NCI-H774 (cell line): ENCODE measurements at places on chromosomes 3 and 15.

DNA sequence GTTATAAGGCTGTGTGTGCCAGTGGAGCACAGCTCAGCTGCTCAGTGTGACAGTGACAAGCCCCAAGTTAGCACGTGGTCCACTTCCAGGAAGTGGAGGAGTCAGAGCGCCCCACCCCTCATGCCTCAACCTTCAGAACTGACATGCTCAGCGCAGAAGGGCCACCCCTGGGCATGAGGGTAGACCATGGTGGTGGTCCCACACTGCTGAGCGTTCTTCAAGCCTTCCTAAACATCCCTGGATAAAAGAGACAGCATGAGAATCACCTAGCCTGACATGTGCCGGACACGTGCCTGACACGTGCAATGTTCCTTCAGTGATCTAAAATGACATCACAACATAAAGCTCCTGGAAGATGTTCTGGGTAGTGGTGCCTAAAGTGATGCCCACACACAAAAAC lies 16.8 kb downstream of the ATP10A start:
- DNase-seq: no peak

- no peak for DNase-seq
These were observed 29.5 kb downstream of the CCDC12 start for GRCh38 chr3:46946856-46947545.

GRCh38 chr3:55876560-55876959 lies 389.5 kb upstream of the WNT5A start:
- no peak for DNase-seq

DNA sequence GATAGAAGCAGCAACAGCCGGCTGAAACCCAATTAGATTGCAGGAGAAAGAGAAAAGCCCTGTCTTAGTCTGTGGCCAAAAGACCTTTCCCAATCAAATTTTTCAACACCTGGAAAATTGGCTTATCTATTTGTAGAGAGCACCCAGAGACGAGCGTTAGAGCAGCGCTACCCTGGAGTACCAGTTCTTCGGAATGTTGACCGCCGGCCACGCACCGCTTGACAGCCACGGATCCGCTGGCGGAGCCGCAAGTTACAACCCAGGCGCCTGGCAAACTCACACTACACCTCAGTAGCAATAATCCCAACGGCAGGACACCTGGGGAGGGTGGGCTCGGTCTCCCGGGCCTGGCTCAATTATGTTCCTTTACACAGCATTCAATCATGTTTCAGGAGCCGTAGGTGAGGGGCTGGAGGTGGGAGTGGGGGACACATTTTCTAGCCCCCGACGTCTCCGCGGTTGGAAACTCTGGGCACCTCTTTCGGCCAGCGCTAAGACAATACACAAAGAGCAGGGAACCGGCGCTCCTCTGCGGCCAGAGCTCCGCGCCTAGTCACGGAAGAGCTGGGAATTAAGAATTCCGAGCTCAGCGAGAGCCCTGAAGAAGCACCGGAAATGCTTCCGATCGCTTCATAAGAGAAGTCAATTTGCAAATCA lies 1.2 kb downstream of the MB21D2 start:
- no peak for DNase-seq

DNA sequence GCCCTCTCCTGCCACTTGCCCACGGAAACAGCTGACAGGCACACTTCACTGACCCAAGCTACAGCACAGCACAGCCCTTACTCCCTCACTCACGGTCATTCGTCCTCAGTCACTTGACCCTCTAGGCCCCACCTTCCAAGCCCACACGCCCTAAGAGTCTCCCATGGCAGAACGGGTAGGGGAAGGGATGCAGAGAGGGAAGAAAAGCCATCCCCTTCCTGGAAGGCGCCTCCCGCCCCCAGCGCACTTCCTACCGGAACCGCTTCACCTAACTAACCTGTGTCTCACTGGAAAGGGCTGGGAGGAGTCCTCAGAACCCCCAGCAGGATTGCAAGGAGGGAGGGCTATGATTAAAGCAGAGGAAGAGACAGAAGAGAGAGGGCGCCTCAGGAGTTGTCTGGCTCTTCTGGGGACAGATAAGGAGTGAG lies 22.9 kb downstream of the EPHB3 start:
- no peak for DNase-seq

GRCh38 chr3:73399106-73399505 lies 225.6 kb downstream of the PDZRN3 start:
- no peak for DNase-seq

DNA sequence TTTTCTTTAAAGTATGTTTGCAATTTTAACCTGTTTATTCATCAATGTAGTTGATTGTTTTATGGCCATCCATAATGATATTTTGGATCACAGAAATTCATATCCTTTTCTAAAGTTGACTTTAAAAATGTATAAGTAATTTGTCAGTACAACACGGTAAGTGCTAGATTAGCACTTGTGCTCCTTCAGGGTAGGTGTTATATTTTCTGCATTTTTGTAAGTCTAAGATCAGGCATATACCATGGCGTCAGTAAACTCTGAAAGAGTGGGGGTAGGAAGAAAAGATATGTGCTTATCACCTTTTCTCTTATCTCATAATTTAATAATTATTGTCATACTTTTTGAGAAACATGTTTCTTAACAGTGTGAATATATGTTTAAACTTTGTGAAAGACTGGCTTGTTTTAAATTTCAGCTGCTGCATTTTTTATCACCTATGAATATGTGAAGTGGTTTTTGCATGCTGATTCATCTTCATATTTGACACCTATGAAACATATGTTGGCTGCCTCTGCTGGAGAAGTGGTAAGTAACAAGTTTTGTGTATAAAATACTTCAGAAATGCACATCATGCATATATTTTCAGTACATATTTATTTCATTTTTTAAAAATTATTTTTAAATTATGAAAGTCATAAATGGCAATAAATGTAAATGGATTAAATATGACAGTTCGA lies 22.1 kb downstream of the SLC25A26 start:
- DNase-seq: no peak

- DNase-seq: no peak
These were observed 11.0 kb downstream of the TRAT1 start for GRCh38 chr3:108833611-108834010.

GRCh38 chr15:100383302-100384107 lies 41.7 kb upstream of the ADAMTS17 start:
- peak; percentile 57 for DNase-seq

DNA sequence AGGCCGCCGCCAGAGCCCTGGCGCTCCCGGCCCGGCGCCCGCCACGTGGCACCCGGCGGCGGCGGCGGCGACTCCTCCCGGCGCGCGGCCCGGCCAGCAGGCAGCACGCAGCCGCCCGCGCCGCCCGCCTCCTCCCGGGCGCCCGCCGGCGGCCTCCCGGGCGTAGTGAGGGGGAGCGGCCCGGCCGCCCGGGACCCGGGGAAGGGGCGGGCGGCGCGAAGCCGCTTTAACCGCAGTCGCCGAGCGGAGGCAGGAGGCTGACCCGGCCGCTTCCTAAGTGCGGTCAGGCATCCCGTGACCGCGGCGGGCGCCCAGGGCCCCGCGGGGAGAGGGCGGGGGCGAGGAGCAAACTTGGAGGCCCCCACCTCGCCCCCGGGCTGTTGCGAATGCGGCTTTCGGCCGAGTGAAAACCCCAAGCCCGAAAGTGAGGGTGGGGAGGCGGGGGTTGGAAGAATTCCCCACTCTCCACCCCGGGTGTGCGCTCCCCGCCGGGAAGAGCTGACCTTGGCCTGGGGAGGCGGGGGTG lies 1.7 kb upstream of the HES1 start:
- DNase-seq: no peak

GRCh38 chr3:29430558-29430971 lies 149.7 kb downstream of the RBMS3 start:
- DNase-seq: no peak
